AG09319 (cell line): ENCODE measurements at places on chromosomes 12 and 14.

GRCh38 chr12:50734409-50735263, 29.3 kb upstream of the ATF1 start:
- no peak for DNase-seq

DNA sequence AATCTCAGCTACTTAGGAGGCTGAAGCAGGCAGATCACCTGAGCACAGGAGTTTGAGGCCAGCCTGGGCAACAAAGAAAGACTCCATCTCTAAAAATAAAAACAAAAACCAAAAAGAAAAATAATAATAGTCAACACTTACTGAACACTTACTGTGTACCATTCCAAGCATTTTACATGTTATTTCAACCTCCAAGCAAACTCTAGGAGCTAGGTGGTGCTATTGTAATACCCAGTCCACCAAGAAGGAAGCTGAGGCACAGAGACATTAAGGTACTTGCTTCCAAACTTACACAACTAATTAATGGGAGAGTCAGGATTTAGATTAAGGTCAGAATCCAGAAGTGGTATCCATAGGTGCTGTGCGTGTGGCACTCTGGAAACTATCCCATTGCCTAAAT, 13.7 kb upstream of the OR6J1 start:
- no peak for DNase-seq

DNA sequence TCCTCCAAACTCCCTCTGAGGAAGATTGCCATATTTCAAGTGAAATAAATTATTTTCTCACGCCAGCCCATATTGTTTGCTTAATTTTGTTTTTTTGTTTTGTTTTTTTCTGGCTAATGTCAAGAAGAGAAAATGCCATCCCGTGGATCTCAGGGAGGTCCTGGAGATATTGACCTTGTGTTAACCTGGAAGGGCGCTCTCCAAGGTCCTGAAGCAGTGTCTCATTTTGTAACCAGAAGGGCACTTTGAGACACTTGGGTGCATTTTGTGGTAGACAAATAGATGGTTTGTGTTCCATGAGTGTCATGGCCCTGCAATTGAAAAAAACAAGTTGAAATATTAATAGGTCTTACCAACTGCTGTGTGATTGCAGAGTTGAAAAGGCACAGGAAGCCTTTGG, 268.9 kb downstream of the SUDS3 start:
- DNase-seq: no peak

DNA sequence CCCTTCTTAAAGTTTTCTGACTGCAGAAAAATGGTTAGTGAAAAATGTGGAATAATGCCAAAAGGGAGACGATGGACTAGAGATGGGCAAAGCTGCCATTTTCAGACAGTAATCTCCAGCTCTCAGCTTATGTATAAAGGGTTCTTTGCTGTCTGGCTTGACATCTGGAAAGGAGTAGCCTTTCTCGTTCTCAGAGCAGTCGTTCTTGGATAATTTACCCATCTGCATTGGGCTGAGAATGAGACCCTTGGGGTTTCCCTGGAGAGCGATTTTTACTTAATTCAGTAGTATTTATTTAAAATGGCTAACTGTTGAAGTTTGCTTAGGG, 1.2 kb downstream of the NUDT4 start:
- DNase-seq: no peak

- no peak for DNase-seq
These were observed 1.6 kb downstream of the C12orf42 start for GRCh38 chr12:103494051-103494733.
